ENCODE measurements at places on chromosomes 16 and 17.
A peak's percentile ranks its signal among the peaks of the same experiment; 100 is the strongest.

GRCh38 chr17:34435182-34435928 lies 72.3 kb upstream of the CCL1 start:
- DNase-seq, result no peak

DNA sequence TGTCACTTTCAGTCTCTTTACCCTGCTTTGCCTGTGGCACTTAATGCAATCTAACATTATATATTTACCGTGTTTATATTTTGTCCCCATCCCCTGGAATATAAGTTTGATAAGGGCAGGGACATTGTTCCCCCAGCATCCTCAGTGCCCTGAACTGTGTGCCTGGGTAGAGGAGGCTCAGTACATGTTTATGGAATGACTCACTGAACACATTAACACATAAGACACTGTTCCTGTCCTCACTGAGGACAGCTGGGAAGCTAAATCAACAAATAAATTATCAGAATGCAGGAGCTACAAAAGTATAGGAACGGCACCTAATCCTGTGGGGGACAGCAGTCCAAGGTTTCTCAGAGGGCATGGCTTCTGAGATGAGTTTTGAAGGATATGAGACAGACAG lies 27.8 kb downstream of the GRIN2A start:
- no peak for DNase-seq

DNA sequence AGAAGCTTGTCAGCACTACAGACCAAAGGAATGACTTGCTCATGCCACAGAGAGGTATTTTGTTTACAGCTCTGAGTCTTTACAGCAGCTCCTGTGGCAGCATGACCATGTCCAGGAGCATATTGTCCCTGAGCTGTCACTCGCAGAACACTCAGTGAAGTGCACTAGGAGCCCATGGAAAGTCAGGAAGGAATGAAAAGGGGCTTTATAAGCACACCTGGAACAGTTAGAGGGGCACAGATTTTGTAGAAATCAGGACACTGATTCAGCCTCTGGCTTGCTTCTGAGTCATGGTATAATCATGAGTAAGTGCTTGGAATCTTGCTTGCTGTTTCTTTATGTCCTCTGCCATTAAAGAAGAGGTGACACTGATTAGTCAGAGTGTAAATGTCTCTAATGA lies 41.0 kb downstream of the TADA2A start:
- no peak for DNase-seq

DNA sequence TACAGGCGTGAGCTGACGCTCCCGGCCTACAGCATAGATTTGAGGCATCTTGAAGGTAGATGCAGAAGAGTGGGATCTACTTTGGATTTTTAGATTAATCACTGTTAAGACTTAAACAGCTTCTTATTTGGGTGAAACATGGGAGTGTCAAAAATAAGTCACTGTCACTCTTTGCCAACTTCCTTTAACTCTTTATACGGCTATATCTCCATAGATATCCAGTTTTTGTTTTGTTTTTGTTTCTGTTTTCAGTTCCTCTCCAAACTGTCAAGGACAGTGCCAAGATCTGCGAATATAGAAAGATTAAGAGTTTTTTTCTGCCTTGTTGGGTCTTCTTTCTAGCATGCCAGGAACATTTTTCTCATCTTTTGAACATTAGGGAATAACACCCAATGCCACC lies 706.1 kb downstream of the WWOX start:
- DNase-seq, result no peak

DNA sequence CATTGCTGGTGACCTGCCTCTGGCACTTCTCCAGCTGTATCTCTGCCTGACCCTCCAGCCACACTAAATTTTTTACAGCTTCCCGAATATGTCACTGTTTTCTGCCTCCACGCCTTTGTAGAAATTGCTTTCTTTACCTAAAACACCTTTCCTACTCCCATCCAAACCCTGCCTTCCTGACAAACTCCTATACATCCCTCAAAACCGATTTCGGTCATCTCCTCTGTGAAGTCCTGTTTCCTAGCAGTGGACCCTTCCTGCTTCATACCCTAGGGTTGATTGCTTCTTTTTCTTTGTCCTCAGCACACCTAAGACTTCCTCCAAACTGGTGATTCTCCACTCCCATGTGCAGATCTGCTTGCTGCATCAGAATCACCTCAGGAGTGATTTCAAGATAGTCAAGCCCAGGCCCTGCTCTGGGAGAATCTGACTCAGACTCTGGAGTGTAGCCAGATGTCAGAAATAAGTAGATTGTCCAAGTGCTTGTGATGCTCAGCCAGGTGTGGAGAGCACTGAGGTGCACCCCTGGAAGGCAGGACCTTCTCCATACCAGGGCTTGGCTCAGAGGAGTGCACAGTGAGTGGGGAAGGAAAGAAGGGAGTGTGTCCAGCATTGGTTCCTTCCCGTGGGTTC lies 184.2 kb downstream of the COPRS start:
- DNase-seq, result no peak

DNA sequence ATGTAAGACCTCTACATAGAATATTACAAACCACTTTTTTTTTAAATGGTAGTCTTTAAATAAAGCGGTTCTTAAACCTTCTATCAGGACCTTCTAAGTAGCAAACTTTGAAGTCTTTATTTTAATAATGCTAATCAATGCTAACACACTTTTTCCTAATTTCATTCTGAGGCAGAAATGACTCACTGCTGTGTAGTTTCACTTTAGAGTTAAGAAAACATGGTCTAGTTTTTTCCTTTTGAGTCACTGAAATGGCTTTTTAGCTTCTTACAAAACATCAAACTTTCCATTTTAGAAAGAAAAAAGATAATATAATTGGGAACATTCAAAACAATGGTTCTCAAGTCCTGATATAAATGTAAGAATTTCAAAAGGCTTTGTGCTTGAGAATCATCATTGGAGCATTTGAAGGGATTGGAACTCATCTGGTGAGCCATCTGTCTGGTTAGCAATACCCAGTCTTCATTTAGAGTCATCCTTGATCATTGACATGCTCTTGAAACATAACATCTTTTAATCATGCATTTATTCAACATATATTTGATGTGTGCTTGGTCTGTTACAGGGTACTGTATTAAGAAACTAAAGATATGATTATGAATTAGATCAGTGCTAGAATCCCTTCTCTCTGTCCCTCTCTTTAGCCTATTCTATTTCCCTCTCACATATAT lies 258.3 kb upstream of the MON1B start:
- DNase-seq, result no peak

DNA sequence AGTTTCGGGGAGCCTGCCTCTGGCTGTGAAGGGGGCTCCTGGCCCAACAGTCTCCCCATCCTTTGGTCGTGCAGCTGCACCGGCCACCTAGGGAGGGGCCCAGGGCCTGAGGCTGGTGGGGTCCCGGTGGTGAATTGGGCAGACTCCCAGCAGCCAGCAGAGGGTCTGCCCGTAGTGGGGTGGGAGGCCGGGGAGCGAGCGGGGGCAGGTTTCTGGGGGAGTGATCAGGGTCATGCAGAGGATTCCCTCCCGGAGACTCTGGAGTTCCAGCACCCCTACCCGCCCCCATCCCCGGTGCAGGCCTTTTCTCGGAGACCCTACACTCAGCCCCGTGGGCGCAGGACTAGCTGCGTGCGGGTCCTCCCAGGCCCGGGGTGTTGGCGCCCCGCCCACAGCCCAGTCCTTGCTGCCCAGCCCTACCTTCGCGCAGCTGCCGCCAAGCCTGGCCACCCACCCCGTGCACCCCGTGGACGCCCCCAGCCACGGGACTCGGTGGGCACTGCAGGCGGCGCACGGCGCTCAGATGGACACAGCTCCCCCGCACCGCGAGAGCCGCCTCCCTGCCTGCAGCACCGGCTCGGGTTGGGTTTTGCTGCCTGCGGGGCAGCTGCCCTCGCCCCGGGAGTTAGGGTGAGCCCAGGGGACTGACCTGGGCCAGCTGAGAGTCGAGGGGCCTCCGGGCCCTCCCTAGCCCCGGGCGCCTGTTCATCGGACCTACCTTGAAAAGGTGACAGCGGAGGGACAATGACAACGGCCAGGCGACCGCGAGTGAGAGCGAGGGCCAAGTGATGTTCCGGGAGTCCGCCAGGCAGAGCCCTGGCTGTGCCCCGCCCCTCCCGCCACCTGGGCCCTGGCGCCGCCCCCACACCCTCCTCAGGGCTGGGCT lies at the start of gene GNG13:
Gene GNG13, minus strand, starts transcription at position 787 of the 886 bp plus-strand sequence. CDS start 1,657 bp downstream, outside the sequence.
- no peak for DNase-seq

DNA sequence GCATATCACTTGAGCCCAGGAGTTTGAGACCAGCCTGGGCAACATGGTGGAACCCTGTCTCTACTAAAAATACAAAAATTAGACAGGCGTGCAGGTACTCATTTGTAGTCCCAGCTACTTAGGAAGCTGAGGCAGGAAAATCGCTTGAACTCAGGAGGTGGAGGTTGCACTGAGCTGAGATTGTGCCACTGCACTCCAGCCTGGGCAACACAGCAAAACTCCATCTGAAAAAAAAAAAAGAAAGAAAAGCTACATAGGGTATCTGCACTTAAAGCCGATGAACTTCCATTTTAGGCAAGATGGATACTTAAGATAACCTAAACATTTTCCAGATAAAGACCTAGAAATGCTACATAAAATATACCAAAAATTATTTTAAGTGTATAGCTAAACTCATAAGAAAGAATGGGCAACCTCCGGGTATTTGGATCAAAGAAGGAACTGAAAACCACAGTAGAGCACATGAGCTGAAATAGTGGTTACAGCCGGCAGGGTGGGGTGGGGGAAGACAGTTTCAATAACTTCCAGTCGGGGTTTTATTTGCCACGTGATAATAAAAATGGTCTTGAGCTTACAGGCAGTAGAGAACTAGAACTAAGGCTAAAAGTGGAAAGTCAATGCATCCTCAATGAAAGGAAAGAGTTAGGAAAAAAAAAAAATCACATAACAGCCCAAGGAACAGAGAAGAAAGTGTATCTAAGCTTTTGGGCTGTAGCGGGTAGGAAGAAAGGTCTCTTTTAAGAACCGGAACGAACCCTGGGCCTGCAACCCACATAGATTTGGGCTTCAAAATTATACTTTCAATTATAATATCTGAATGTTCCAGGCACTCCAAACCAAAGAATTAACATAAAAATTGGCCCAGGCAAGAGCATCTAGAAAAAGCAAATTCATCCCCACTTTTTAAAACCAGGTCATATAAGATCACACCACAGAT lies 53.1 kb downstream of the CFDP1 start:
- no peak for DNase-seq

DNA sequence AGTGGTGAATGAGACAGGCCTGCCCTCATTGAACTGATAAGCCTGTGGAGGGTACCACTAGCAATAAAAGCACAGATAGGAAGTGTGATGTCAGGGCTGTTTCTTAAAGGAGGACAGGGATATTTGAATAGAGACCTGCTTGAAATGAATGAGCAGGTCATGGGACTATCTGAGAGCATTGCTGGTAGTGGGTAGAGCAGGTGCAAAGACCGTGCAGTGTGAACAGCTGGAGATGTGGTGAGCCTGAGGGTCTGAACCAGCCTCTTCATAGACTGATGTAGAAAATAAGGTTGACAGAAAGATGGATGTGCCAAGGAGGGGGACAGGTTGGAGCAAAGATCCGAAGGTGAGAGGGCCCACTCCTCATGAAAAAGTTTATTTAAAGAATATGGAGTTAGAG lies 2.4 kb downstream of the NUP93 start:
- no peak for DNase-seq

GRCh38 chr16:684071-684794 lies at the start of gene JMJD8:
Gene JMJD8 (minus strand): TSS chr16:684334. CDS start chr16:684319, 15 bp downstream.
- peak; percentile 91 for DNase-seq
